Stimulated activated CD8-positive, alpha-beta memory T cell treated with anti-CD3 and anti-CD28 coated beads, Interleukin-4, amount 100 ng/mL, for 1 hour (primary cell): ENCODE measurements at places on chromosomes 1 and 21.

DNA sequence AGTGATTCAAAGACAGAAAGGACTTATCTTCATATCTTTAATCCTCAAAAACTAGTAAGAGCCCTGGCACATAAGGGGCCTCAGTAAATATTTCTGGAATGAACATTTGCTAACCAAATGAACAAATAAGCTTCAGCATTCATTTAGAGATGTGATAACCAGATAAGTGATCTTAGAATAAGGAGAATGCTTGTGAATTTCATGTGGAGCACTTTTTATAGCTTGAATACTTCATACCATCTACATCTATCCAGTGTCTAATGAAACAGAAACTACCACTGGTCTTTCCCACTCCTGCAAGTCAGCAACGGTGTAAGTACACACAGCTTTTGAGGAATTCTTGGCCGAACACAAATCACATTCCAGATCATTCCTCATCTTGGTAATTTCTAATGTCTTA lies 38.5 kb downstream of the EDEM3 start:
- DNase-seq, result no peak

DNA sequence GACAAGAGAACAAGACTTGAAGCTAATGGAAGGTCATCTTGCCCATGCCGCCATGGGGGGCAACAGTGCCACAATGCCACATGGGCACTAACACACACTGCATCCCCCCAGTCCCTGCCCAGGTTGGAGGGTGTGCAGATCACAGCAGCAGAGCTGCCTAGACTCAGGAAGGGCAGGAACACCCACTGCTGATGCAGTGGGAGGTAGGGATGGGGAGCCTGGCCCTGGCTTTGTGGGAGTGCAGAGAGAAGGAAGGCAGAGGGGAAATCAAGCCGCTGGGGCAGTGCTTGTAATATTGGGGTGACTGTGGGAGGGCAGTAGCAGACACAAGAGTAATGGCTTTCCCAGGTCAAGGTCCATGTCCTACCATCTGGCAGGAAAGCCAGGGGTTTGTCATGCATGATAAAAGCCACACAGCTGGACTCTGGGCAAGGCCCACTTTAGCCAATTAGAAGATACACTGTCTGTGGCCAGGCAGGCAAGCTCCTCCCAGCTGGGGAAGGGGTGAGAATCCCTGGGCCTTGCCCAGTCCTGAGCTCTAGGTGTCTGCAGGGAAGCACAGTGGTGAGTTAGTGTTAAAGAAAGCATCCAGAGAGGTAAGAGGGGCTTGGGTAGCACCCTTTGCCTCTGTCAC lies 25.4 kb upstream of the MEF2D start:
- DNase-seq, result no peak

- no peak for DNase-seq
These were observed 46.4 kb downstream of the CACHD1 start for GRCh38 chr1:64516301-64516700.

DNA sequence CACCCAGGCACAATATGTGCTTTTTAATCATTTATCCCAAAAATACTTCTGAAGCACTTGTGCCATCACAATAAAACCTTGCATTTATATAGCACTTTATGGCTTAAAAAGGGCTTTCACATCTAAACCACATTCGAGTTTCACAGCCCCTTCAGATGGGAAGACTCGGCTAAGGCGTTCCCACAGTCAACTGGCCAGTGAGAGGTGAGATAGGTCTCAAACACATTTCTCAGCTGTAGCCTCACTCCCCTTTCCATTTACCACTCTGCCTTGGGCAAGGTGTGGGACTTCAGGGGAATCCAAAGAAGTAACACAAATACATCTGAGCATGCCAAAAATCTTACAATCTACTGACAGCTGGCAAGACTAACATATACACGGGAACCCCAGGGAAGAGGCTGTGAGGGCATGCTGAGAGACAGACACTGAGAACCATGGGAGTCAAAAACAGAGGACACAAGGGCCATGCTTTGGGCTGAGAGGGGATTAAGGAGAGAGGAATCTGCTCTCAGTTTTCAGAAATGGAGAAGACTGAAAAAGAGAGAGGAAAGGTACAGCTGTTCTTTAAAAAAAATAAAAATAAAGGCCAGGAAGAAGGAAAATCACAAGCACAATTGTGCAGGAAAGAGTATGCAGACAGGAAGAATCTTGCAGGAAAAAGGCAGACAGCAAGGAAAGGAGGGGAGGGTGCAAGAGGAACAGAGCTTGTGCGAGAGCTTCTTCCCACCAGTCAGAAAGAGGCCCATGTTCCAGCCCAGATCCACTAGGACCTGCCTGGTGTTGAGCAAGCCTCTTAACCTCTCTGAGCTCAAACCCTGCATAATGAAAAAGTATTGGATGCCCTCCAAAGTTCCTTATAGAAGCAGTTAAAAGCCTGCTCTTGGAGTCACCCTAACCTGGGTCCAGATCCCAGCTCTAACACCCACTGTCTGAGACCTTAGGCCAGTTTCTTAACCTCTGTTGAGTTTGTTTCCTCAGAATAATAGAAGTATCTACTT lies 73.5 kb downstream of the JAK1 start:
- no peak for DNase-seq
